AG08396 (cell line): ENCODE measurements at places on chromosomes 6 and 20.

- DNase-seq: no peak
Observed at GRCh38 chr6:90080876-90081481, 186.7 kb downstream of the GJA10 start.

GRCh38 chr20:51377132-51377531, 165.4 kb downstream of the NFATC2 start:
- no peak for DNase-seq

- no peak for DNase-seq
Observed at GRCh38 chr6:25384967-25385366, 105.8 kb downstream of the CARMIL1 start.

DNA sequence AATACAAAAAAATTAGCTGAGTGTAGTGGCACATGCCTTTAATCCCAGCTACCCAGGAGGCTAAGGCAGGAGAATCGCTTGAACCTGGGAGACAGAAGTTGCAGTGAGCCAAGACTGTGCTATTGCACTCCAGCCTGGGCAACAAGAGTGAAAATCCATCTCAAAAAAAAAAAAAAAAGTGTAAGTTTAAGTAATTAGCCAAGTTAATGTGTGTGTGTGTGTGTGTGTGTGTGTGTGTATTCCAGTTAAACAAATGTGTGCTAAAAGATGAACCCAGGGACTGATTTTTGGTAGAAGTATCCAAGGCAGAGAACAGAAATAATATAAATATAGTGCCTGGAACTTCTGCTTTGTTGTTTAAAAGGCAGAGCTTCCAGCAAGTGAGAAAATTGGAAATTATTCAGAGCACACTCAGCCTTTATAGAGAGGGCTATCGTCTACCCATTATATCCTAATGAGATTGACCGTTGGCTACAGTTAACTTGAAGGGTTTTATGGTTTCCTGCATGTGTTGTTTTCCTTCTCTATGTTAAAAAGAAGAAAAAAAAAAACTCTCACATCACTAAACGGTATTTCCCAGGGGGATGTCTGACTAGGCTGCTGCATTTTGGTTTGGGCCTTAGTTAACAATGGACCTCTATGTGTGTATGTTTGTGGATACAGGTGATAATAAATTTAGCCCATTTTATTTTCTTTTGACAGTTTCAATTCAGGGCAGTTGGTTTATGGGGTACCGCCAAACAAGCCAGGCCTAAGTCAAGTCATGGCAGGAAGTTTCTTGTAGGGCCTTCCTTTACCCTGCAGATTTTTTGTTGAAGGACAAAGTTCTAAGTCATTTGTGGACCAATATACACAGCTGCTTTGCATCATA, 9.8 kb downstream of the SOX4 start:
- DNase-seq: no peak
